ENCODE measurements at places on chromosomes 6 and 20.

- peak; percentile 34 for DNase-seq
Observed at GRCh38 chr6:152983637-152984512, 1.0 kb upstream of the FBXO5 start.

GRCh38 chr6:34982424-34982852, 93.4 kb downstream of the ANKS1A start:
- DNase-seq, result peak; percentile 63

GRCh38 chr6:42078386-42078785, 28.1 kb downstream of the TAF8 start:
- no peak for DNase-seq

GRCh38 chr6:22658183-22658582, 88.8 kb downstream of the HDGFL1 start:
- DNase-seq, result no peak

GRCh38 chr6:125279961-125280360, 21.8 kb downstream of the HDDC2 start:
- no peak for DNase-seq

GRCh38 chr6:90472716-90473115, 114.2 kb downstream of the MAP3K7 start:
- no peak for DNase-seq

DNA sequence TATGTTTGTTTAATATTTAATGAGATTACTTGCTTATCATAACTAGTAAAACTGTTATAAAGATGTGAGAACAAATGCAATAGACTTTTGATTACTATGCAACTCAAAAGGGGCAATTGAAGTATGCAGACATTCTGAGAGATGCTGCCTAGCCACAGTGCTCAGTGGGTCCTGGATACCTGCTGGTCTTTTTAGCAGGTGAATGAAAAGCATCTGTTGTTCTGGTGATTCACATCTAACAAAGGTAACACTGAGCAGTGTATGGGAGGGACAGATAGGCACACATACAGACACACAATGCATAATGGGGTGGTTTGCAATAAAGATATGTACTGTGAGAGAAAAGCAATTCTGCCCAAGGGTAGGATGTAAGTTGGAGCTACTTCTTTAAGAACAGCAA, 46.9 kb downstream of the OGFRL1 start:
- peak; percentile 52 for DNase-seq

GRCh38 chr20:46883892-46884291, 10.8 kb upstream of the EYA2 start:
- DNase-seq, result no peak

GRCh38 chr6:133705731-133706130, 183.2 kb upstream of the TCF21 start:
- DNase-seq, result no peak

DNA sequence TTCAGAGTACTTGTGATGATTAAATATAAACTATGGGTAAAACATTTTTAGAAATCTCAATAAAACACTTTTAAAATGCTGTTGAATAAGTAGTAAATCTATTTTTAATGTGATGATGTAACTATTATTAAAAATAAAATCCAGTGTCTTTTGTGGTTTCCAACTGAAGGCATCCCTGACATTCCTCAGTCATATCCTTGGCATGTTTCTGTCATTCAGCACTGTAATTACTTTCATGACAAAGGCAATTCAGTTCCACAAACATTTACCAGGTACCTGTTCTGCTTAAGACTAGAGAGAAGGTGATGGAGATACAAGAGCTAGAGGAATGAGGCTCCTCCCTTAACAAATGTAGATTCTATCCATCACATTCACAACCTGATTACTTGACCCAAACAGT, 518.7 kb upstream of the MAP3K7 start:
- no peak for DNase-seq

GRCh38 chr6:26525838-26526237, 12.3 kb upstream of the HMGN4 start:
- DNase-seq, result peak; percentile 30

- DNase-seq, result peak; percentile 45
Observed at GRCh38 chr20:38550274-38550673, 30.7 kb upstream of the ADIG start.

- DNase-seq, result no peak
Observed at GRCh38 chr6:78746457-78746856, 120.9 kb upstream of the IRAK1BP1 start.

- DNase-seq, result peak; percentile 83
Observed at GRCh38 chr20:22339091-22339881, 245.1 kb downstream of the FOXA2 start.

DNA sequence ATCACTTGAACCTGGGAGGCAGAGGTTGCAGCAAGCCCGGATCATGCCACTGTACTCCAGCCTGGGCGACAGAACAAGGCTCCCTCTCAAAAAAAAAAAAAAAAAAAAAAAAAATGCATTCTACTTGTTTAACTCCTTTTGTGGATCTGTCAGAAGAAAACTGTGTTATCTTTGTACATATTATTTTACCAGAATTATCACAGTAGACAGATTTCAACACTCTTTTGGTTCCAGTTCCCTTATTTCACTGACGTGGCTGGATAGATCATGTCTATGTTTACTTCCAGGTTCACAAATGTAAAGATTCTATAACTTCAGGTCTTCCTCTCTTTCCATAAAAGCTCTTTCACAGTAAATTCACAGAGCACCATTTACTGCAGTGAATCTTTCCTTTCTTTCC, 18.4 kb downstream of the NUDT3 start:
- DNase-seq, result no peak

- no peak for DNase-seq
Observed at GRCh38 chr6:149323925-149324324, 6.4 kb downstream of the TAB2 start.

DNA sequence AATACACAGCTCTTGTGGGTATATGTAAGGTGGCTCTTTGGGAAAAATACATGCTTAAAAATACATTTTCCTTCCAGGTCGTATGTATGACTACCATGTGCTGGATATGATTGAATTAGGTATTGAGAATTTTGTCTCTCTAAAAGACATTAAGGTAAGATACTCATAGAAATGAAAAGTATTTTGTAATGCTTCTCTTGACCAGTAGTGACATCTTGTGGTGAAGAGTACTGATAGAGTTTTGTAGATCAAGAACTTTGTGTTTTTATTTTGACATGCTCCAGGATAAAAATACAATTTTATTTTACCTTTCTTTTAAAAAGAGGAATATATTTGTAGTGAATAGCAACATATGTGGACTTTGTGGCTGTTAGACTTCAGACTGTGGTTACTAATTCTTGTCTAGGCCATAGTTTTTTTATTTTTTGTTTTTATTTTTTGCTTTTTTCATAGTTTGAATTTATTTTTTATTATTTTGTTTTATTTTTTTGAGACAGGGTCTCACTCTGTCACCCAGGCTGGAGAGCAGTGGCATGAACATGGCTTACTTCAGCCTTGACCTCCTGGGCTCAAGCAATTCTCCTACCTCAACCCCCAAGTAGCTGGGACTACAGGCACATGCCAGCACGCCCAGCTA, 17.9 kb downstream of the RPF2 start:
- DNase-seq, result peak; percentile 46

GRCh38 chr6:134003542-134003951, 48.9 kb downstream of the SLC2A12 start:
- DNase-seq, result no peak

DNA sequence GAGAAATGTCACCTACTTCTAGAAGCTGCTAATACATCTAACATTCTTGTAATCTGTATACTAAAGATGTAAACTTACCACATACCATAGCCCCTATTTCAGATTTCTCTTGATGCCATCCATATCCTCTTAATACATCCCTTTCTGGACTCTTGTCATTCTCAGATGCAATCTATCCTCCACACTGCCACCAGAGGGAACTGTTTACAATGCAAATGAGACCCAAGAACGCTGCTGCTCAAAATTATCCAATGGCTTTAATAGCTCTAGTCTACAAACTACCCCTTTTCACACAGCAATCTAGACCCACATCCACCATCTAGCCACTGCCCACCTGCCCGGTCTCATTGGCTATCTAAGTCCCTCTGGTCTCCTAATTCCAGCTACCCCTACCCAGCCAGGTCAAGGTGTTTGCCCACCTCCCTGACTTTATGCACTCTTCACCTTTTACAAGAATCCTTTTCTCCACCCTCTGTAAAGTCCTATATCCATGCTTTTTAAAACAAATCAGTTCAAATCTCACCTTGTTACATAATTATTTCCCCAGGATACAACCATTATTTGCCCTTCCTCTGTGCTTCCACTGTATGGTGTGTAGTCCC, 14.8 kb downstream of the FAXC start:
- DNase-seq, result peak; percentile 81

DNA sequence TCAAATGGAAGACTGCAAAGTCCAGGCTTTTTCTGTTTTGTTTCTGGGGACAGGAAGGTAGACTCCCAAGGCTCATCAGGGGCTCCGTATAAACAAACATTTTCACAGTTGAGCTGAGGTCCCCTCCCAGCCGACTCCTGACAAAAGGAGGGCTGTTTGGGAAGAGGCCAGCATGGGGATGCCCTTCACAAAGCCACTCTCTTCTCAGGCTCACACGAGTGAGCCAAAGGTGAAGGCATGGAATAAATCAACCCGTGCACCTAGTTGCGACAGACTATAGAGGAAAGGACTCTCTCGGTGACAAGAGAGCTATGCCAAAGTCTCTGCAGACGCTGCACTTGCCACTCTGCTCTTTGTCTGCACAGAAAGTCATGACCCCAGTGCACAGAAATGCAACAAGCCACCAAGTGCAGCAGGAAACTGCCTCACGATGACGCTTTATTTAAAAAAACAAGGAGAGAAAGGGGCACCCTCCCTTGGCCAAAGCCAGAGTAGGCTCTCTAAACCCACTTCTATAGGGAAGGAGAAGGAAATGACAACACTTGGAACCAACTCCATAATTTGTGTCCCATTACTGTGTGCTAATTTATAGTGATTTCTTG, 21.0 kb downstream of the JAG1 start:
- no peak for DNase-seq

GRCh38 chr20:6140947-6141346, 18.1 kb upstream of the FERMT1 start:
- DNase-seq, result peak; percentile 64

GRCh38 chr6:142355520-142356174, 53.8 kb downstream of the ADGRG6 start:
- no peak for DNase-seq

GRCh38 chr6:26514984-26515383, 14.9 kb downstream of the BTN1A1 start:
- no peak for DNase-seq

- DNase-seq, result no peak
Observed at GRCh38 chr6:35300848-35301247, 3.2 kb downstream of the DEF6 start.

DNA sequence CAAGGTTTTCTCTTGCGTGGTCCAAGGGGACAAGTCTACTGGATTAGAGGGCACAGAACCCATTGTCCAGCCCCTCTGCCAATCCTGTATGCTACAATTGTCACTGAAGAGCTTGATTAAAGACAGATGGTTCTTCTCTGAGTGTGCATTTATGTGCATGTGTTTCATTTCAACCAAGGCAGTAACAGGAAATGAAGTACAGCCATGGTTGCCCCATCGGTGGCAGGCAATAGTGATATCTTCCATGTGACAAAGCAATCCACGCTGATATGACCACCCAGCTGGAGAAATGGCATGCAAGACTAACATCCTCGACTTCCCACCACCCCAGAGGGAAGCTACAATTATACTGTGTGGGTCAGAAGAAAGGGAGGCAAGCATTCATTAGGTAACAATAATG, 85.5 kb downstream of the UNC5CL start:
- DNase-seq, result no peak

DNA sequence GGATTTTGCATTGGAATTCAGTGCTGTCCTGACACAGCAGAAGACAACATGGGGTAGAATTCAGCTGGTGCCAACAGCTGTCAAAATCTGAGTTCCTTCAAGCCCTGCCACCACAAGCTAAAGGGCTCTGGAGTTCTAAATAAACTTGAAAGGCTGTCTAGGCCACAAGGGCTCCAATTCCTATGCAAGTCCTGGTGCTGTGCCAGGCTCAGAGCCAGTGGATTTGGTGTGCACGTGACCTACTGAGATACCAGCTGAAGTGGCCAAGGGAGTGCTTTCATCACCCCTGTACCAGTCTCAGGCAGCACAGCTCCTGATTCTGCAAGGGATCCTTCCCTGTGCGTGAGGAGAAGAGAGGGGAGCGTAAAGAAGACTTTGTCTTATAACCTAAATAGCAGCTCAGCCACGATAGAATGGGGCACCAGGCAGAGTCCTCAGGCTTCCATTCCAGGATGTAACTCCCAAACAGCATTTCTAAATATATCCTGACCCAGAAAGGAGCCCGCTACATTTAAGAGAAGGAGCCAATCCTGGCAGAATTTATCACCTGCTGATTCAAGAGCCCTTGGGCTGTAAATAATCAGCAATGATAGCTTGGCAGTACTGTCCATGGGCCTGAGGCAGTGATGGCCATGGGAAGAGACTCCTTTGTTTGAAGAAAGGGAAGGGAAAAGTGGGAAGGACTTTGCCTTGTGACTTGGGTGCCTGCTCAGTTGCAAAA, 881.2 kb upstream of the EPHA7 start:
- no peak for DNase-seq

DNA sequence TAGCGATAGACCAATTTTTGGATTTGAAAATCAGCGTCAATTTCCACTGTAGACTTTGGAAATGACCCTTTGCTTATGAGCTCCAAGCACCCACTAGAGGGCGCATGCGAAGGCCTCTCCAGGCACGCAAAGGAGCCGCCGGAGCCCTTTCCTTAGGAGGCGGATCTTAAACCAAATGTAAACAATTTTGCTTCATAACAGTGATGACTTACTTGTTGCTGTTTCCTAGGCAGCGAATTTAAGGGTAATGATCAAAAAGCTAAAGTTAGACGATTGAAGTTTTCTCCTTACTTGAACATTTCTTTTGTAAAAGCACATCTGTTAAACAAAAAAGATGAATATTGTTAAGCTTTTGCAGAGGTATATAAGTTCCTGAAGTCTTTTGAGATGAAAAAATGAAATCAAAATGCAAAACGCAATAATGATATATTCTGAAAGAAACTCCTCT, 29.2 kb upstream of the EXOC2 start:
- DNase-seq, result peak; percentile 91

DNA sequence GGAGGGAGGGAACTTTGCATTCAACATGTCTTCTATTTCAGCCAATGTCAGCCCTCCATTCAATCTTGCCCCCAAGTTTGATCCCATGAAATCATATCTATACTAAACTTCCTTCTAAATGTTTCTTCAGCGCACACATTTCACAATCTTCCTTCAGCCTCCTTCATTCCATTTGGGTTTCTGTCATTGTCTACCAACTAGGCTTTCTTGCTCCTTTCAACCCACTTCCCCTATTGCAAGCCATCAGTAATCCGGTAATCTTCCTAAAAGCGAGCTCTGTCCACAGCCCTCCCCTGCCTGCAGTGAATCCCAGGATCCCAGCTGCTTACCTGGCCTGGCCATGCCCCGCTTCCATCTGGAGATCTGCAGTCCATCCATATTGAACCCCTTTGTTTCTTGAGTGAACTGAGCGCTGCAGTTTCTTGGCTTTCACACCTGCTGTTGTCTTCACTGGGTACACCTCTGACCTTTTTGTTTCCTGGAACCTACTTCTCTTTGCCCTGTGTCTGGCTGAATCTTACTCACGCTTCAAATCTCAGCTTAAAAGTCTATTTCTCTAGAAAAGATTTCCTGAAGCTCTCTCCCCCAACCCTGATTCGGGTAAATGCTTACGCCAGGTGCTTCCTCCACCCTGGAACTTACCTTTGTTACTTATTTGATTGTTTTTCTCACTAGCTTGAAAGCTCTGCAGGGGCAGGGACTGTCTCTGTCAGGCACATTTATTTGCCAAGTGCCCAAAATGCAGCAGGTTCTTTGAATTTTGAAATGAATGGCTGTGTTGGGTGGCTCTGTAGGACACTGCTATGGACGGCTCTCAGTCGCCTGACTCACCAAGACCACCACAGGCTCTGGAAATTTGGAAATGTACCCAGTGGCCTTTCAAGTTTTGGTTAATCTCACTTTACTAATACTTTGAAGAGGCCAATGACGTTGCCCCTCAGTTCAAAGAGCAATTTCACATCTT, 50.3 kb downstream of the ADTRP start:
- DNase-seq, result no peak
